NCI-H2029 treated with DMSO at 0.1 percent for 48 hours (cell line): ENCODE measurements at places on chromosomes 6 and 20.

DNA sequence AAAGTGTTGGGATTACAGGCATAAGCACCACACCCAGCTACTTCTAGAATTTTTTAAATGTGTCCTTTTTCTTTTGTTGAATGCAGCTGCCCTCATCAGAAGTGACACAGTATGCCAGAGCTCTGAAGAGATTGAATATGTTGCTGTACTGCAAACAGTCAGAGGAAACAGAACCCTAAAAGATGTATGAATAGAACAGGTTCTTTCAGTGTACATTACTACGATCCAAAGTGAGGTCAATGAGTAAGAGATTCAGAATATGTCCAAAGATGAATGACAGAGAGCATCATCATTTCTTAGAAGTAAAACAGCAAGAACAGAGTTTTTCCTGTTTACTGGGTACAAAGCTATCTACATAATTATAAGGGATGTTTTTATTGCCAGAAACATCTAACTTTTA, 268.5 kb downstream of the NRN1 start:
- DNase-seq = no peak

DNA sequence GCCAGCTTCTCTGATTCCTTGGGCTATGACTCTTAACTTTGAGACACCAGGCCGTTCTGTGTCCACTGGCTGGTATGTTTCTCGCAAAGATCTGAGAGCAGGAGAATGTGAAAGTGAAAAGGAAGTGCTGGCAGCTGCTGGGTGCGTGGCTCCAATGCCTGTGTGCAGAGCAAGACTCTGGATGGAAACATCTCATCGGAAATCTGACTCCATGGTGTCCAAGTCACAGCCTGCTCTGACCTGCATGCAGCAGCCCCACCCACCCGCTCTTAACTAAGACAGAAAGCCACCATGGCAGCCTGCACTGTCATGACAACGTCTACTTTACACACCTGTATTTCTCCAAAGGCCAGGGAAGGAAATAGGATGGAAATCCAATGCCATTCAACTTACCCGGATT, 66.3 kb upstream of the MPC1 start:
- no peak for DNase-seq

GRCh38 chr6:166259296-166259977, 48.8 kb downstream of the PRR18 start:
- DNase-seq = no peak

GRCh38 chr6:17967668-17968518, 19.5 kb downstream of the KIF13A start:
- no peak for DNase-seq

GRCh38 chr20:59831024-59831915, 102.2 kb downstream of the SYCP2 start:
- DNase-seq = no peak

GRCh38 chr6:139081471-139081870, 52.9 kb downstream of the ABRACL start:
- no peak for DNase-seq

DNA sequence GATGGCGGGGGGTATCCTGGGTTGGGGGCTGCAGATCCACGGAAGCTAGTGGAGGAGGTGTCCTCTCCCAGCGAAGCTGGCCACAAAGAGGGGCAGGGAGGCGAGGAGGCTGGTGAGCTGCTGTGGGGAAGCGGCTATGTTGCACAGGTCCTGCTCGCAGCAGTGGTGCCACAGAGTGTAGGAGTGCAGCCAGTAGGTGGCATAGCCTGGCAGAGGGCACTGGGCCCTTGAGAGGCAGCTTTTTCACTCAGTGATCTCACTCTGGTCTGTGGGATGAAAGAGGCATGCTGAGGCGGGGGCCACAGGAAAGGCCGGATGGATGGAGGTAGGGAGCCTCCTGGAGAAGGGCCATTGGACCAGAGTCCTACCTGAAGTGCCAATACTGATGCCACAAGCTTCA, 2.9 kb upstream of the LY6G6D start:
- no peak for DNase-seq

DNA sequence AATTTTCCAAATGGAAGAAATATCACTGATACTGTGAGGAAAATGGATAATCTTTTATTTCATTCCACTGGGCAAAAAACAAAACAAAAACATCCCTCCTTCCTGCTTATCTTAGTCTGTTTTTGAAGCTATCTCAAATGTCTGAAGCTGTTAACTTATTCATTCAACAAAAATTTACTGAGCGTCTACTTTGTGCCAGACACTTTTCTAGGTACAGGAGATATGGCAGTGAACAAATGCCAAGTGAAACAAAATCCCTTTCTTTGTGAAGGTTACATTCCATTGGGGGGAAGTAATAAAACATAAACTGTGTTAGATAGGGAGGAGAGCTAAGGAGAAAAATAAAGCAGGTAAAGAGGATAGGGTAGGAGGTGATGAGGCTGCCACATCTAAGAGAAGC, 47.5 kb downstream of the TNFRSF21 start:
- DNase-seq = no peak

- DNase-seq = no peak
Measured at GRCh38 chr6:105113422-105113821, 66.4 kb downstream of the POPDC3 start.

DNA sequence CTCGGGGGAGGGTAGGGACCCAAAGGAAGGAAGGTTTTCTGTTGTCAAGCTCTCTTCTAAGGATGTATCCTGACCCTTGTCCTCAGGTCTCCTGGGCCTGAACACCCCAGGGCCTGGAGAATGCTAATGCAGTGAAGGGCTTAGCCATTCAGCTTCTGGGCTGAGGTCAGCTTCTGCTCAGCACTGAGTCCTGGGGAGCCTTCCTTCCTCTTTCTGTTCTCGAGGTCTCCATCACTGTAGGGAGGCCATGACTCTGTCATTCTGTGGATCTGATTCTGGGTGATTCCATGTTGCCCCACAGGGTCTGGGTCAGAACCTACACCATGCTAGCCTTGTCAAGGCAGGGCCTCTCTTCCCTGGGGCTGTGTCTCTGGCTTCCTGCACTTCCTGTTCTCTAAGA, 712.7 kb downstream of the DHX35 start:
- no peak for DNase-seq
